Camera-type eye (tissue), 1 donor: ENCODE measurements at places on chromosomes 2 and 18. TPM values are rescaled to one million over a fixed set of nuclear protein-coding genes. Genes with fewer than 3 reads are reported as not detected.

TEX44 gene
- not detected for total RNA-seq

CXCR1 gene
- total RNA-seq: 0.33 TPM

SERPINB12 gene
- not detected for total RNA-seq

GAREM1 gene
- 10.3 TPM for total RNA-seq

MYO5B gene
- total RNA-seq: 56.7 TPM

HOXD1 gene
- total RNA-seq: 0.27 TPM

CERKL gene
- 39.1 TPM for total RNA-seq

GAL3ST2 gene
- total RNA-seq: 0.71 TPM

VWC2L gene
- total RNA-seq: 11.5 TPM

INHA gene
- total RNA-seq: 0.82 TPM

RMDN2 gene
- 21.0 TPM for total RNA-seq

KRTCAP3 gene
- total RNA-seq: not detected

SLC9A4 gene
- total RNA-seq: 0.55 TPM

CLEC4F gene
- 9.1 TPM for total RNA-seq

IL1RL2 gene
- 1.4 TPM for total RNA-seq

TCF23 gene
- total RNA-seq: 0.11 TPM

AKAIN1 gene
- total RNA-seq: 1.3 TPM

DLX1 gene
- 0.88 TPM for total RNA-seq

MYCN gene
- 55.0 TPM for total RNA-seq

OST4 gene
- total RNA-seq: 272 TPM

SKA1 gene
- 2.5 TPM for total RNA-seq

CRYGC gene
- total RNA-seq: 1,741 TPM

AFF3 gene
- 29.7 TPM for total RNA-seq

RGPD8 gene
- total RNA-seq: 37.1 TPM

SPATA3 gene
- not detected for total RNA-seq

FSIP2 gene
- 5.5 TPM for total RNA-seq

KLHL14 gene
- 15.2 TPM for total RNA-seq

DNAJC5G gene
- total RNA-seq: not detected

DPP10 gene
- 22.3 TPM for total RNA-seq

NOTO gene
- not detected for total RNA-seq

GKN1 gene
- total RNA-seq: not detected

SIX2 gene
- total RNA-seq: 12.4 TPM

RAB3GAP1 gene
- 93.3 TPM for total RNA-seq

EPB41L3 gene
- 103 TPM for total RNA-seq

LIPG gene
- total RNA-seq: 20.2 TPM

PTMA gene
- total RNA-seq: 734 TPM

KATNAL2 gene
- 4.6 TPM for total RNA-seq

COL4A3 gene
- total RNA-seq: 15.6 TPM

REG3G gene
- not detected for total RNA-seq

IDH1 gene
- 83.5 TPM for total RNA-seq
